Activated CD4-positive, alpha-beta T cell treated with anti-CD3 and anti-CD28 coated beads for 4 hours (primary cell): ENCODE measurements at places on chromosomes 4 and X.

DNA sequence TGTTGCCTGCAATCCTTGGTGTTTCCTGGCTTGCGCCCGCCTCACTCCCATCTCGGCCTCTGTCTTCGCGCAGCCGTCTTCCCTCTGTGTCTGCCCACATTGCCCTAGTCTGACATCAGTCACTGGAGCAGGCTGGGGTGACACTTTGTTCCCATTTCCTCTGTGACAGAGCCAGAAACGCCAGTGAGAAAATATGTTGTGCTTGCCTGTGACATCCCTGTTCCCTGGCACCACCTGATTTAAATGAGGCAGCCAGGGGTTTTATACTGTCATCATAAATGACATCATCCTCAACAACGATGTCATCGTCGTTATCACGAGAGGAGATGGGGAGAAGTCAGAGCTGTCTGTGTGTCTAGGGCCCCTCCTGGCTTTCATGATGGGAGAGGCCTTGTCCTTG lies 29.1 kb downstream of the ZNF185 start:
- DNase-seq, result no peak

DNA sequence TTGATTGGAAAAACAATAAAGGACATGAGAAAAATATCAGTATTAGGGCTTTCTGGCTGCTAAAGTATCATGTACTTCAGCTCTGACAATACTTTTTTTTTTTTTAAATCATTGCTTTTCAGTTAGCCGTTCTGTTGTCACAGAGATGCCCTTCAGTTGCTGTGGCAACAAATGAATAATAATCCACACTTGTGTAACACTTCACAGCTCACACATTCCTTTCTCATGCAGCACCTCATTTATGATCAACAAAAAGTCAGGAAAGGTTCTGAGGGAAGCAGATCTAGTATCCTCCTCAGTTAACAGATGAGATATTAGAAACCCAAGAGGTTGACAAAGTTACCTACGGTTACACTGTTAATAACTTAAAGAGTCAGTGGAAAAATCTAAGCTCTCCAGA lies 444.2 kb upstream of the SLIT2 start:
- no peak for DNase-seq

DNA sequence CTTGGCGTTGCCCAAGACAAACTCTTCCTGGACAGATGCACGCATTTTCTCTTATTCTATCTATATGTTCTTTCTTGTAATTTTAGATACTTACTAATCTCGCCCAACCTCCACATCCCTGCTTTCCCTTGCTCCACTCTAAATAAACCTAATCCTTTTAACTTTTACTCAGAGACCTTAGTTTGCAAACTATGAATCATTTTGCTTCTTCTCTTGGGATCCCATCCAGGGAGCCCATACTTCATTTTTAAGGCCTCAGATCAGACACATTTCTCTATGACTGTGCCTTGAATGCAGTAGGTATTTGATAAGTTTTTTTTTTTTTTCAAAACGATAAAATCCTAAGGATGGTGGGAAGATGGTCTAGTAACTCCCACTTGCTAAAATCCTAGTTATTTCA lies 353.8 kb upstream of the HAND2 start:
- no peak for DNase-seq

DNA sequence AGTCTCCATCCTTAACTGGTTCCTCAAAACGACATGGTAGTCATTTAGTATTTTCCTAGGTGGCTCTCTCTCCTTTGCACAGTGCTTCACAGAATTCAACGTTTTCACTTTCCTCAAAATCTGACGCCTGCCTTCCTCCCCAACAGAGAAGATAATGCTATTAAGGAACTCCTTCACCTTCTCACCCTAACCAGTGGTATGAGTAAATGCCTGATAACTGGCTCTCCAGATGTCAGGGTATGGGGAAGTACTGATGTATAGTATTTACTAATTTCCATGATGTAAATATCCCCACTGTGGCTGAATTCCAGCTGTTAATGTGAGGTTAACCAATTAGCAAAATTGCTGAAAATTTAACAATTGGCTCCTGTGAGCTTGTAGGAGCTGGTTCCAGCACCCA lies 28.8 kb upstream of the NSUN7 start:
- no peak for DNase-seq

DNA sequence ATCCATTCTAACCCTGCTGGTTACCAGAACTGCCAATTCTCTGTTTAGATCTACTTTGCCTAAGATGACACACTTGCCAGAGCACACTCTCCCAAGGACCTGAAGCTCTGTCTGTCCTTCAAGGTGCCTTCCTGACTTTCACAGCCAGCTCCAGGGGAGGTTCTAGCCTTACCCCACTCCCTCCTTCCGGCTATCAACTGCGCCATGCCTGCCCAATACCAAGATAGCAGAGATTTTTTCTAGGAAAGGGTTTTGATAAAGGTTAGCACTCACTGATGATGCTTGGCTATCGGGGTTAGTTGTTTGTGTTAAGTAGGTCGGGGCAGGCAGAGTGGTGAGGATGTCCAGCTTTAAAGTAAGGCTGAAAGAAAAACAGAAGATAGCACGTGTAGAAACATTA lies 14.3 kb downstream of the ALPK1 start:
- no peak for DNase-seq

GRCh38 chrX:17559728-17560379 lies 177.4 kb upstream of the SCML1 start:
- DNase-seq, result no peak

GRCh38 chrX:68892651-68893050 lies 63.8 kb downstream of the EFNB1 start:
- no peak for DNase-seq
